Left cardiac atrium (tissue), 4 donors: ENCODE measurements at places on chromosomes 1 and 21.

DNA sequence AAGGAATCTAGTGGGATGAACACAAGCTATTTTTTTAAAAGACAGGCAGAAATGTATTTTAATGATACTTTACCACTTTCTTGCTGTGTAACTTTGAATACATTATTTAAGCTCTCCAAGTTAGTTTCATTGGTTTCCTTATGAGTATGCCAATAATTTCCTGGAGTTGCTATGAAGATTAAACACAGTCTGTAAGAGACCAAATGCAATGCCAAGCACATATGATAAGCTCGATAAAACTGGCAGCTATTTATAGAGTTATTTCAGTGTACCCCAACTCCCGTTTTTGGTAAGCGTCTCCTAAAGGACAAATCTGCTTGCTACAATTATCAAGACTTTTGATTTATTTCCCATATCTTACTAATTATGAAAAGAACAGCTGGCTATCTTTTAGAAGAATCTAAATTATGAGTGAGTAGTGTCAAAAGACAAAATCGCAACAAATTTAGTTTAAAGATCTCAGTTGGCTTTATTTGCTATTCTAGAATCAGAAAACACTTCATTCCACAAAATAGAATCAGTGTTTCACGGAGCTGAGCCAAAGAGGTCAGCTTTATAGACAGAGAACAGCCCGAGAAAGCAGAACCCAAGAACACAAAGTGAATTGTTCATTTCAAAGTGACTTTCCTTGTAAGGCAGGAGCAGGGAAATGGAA lies 7.2 kb upstream of the MAP10 start:
- DNase-seq, result no peak

DNA sequence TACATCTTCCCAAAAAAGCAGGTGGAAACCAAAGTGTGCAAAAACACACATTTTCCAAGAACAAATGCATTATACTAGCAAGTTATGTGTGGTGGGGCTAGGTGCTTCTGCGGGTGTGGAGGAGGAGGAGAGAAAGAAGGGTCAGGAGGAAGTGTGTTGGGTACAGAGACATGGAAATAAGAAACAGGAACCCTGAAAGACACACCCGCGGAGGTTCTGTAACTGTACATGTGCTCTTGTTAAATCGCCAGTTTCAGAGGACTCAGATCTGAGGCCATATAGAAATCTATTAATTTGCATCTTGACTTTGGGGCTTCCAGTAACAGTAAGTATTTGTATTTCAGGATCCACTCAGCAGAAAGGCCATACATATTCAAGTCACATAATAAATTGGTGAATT lies 30.9 kb downstream of the ERG start:
- DNase-seq, result no peak

- DNase-seq, result no peak
Measured at GRCh38 chr1:28365864-28366263, 3.7 kb upstream of the PHACTR4 start.

GRCh38 chr1:223033658-223034057 lies 109.4 kb downstream of the TLR5 start:
- DNase-seq, result no peak

- no peak for DNase-seq
Measured at GRCh38 chr1:30195424-30196134, 527.8 kb downstream of the MATN1 start.
